ENCODE measurements at places on chromosomes 12 and 14.
A peak's percentile ranks its signal among the peaks of the same experiment; 100 is the strongest.

DNA sequence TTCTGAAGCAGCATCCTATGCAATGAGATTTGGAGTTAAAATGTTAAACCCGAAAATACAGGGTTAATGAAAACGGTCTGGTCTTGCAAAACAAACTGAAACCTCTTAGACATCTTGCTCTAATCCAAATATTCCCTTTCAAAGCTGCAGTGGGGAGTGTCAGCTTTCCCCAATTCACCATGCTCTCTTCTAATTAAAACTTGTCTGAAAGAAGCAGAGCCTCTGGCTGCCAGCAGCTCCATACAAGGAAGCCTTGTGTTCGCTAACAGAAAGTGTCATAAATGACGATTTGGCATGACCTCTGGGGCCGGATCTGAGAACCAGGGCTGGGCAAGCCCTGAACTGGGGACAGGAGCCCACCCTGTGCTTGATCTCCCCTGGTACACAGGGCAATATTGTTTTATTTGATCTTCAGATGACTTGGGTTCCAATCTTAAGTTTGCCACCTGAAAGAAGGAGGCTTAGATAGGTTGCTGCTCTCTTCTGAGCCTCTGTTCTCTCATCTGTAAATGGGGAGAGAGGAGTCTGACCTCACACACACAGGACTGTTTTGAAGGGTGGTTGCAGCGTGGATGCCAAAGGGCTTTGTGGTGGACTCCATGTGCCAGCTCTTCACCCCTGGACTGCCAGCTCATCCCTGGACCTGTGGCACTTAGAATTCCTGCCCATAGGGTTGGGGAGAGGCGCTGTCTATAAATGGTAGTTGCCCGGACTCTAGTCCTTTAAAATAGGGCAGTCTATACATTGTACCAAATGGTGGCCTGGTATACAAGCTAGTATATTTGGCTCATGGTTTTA is 7.8 kb downstream of the KMT5A start:
- no peak for DNase-seq

GRCh38 chr14:58789736-58790135 is 152.0 kb downstream of the DACT1 start:
- DNase-seq, result no peak

DNA sequence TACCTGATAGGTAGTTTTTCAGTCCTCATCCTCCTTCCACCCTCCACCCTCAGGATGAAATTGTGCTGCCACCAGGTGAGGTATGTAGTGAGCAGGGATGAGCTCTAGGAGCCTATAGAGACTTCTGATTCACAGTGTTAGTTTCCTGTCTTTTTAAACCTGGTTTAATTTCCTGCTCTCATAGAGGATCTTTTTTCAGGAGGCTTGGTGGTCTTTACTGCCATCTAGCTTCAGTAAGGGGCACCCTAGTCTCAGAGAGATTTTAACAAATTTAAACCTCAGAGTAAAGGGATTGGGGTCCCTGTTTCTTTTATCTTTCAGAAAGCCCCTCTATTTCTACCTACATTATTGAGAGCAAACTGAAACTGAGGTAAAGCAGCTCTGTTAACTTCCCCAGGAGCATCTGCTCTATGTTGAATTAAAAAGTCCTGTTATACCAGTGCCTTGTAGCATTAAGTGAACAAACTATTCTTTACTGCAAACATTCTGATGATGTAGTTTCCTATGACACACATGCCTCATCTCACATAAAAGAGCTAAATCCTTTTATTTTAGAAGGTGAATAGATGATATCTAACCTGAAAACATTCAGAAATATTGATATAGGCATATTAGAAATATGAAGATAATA is 172.2 kb upstream of the DDHD1 start:
- DNase-seq, result no peak

DNA sequence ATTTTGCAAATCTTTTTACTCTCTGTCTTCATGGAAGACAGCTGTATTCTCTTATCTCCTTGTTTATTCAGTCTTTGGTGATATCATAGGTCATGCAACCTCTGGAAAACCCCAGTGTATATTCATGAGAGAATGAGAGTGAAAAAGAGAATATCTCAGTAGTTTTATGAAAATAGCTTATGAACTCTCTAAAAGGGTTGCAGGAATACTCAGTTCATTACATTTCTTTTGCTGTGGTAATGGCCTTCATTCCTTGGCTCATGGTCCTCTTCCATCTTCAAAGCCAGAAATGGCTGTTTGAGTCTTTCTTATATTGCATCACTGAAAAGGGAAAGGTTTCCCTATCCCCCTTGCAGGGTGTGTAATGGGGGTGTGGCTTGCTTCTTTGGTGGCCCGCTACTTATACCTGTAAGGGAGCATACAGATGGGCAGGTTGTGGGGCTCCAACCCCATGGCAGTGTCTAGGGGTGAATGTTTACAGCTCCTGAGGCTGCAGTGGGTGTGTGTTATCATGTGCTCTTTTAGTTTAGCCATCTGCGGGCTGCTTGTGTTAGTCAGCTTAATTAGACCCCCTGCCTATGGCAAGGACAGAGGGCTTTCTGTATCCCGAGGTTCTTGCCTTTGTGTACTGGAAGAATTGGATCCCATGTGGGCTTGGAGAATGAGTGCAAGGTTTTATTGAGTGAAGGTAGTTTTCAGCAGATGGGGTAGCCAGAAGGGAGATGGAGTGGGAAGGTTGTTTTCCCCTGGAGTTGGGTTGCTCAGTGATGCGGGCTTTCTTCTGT is 150.2 kb downstream of the CCDC91 start:
- DNase-seq, result no peak

- DNase-seq, result no peak
Measured at GRCh38 chr12:110284597-110284996, 3.5 kb downstream of the ATP2A2 start.

- DNase-seq, result no peak
Measured at GRCh38 chr12:47164724-47165439, 85.1 kb upstream of the AMIGO2 start.

DNA sequence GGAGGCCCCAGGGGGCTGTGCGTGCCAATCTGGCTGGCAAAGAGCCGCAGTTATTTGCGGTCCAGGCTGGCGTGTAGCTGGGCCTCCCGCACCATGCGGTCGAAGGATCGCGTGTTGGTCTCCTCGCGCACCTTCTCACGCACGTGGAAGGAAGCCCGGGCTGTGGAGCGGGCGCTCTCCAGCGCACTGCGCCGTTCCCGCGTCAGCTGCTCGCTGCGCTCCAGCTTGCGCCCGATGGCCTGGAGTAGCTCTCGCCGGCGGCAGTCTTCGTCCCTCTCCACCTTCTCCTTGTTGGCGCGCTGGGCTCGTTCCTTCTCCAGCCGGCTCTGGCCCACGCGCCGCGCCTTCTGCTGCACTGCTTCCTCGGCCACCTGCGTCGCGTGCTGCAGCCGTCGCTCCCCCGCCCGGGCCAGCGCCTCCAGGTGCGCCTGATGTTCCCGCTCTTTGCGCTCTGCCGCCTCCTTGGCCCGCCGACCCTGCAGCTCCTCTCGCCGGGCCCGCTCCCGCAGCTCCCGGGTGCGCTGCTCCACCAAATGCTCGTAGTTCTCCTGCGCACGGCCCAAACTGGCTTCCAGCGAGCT is 3.1 kb downstream of the CCDC177 start:
- no peak for DNase-seq

DNA sequence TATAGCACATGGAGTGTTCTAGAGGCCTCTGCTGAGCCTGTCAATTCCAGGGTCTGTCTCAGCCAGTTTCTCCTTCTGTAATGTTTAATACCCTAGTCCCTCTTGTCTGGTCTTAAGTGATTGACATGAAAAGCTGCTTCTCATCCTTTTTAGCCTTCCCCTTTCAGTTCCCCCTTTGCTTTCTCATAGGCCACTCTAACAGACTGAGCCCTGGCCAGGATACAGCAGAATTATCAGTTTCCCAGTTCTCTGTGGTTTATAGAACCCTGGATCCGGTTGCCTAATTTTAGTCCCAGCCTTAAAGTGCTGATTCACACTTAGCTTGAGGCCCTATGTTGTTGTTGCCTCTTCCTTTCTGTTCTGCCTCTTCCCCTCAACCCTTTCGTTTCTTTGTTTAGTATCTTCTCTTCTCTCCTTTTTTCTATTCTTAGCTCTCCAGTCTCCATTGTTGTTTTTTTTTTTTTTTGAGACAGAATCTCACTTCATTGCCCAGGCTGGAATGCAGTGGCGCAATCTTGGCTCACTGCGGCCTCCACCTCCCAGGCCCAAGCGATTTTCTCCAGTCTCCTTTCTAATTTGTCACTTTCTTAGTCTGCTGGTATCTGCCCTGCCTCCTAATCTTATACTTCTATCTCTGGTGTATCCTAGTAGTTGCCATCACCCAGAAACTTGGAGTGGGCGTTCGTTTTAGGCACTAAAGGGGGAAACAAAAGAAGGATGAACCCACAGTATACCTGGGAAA is 2.9 kb upstream of the BIN2 start:
- peak; percentile 37 for DNase-seq

DNA sequence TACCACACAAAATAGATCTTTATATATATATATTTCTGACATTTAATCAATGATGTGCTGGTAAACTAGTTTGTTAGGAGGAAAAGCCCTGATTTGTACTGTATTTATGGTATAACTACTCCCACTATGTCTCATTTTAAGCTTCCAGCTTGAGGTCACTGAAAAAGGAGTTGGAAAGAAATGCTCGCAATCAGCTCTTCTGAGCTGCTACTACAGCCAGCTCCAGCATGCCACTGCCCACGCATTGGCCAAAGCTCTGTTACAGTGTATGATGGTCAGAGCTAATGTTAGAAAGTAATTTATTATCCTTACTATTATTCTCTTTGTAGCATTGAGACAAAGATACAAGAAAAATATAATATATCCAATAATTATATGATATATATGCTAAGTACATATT is 55.0 kb upstream of the PCED1B start:
- no peak for DNase-seq

- no peak for DNase-seq
Measured at GRCh38 chr14:53493860-53494259, 340.7 kb upstream of the DDHD1 start.

GRCh38 chr14:68791078-68791901 is 1.6 kb downstream of the ZFP36L1 start:
- no peak for DNase-seq

DNA sequence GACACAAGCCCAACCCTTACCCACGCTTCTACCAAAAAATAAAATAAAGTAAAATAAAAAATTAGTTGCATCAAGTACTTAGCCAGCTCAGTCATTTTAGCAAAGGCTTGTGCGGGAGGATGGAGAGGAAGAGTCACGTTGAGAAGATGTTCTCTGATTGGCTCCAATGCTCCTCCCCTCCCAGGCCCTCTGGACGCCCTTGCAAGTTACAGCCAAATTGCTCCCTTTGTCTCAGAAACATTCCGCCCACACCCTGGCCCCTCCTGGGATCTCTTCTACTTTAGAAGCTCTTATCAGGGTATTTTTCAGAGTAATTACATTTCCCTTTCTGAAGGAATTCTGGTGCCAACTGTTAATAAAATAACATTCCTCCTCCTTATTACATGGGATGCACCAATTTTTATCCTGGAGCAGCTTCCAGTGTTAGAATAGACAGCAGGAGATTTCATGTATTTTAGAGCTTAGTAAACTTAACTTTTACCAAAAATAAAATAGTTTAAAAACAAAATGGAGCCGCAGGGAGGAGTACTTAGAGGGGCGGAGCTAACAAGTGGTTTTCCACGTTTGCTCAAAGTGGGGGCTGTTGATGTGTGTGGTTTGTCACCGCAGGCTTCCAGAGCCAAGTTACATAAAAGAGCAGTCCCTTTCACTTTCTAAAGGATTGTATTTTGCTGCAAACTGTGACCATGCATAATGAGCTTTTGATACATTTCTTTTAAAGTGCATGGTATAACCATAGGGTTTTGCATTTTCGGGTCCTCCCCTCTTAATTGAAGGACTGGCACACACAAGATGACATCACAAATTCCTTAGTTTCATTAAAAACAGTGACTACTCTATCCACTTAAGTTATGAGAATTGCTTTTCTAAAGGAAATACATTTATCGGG is 71.7 kb upstream of the RAP1B start:
- DNase-seq, result peak; percentile 74

- no peak for DNase-seq
Measured at GRCh38 chr12:111417784-111418593, 12.3 kb downstream of the SH2B3 start.

GRCh38 chr12:124099661-124100060 is 126.6 kb downstream of the ZNF664 start:
- DNase-seq, result no peak

DNA sequence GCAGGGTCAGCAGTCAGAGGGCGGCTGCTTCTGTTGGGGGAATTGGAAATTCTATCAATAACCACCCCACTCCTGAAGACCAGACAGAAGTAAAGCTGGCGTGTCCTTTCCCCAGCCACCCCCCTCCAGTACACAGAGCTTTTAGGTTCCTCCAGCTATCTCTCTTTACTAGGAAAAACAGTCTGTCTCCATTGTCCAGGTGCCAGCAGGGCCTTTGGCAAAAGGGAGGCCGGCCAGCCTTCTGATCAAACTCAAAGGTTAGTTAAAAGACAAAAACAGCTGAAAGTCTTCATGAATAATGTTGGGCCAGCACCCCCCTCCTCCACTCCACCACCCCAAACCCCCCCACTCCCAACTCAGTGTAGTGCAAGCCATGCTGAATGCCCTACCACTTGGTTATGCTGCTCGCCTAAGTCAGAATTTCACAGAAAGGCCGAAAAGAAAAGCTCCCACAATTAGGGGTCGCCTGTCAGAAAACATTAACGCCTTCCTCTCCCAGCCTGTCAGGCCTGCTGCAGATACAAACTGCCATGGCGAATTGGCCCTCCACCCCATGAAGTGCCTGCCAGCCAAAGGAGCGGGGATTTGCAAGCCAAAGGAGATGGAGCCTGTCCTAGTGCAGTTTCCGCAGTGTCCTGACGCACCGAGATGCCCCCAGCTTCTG is 8.9 kb downstream of the ASCL1 start:
- DNase-seq, result no peak

- DNase-seq, result no peak
Measured at GRCh38 chr12:81520064-81520945, 238.8 kb downstream of the PPFIA2 start.

DNA sequence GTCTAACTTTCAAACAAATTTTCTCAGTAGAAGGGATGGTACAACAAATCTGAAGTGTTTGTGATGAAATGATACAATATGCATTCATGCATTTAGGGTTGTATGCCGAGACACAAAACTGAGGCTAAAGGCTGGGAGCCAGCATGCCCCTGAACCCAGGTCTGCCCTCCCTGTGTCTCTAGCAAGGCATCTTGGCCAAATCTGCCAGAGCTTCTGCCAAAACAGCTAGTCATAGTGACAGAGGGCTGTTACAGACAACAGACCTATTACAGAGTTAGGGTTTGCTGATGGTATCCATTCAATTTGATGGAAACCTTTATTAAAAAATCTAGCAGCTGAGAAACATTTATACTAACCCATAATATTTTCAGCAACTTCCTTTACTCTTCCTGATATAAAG is 11.3 kb upstream of the CHPT1 start:
- no peak for DNase-seq
